ENCODE measurements at places on chromosomes 1 and 21.

DNA sequence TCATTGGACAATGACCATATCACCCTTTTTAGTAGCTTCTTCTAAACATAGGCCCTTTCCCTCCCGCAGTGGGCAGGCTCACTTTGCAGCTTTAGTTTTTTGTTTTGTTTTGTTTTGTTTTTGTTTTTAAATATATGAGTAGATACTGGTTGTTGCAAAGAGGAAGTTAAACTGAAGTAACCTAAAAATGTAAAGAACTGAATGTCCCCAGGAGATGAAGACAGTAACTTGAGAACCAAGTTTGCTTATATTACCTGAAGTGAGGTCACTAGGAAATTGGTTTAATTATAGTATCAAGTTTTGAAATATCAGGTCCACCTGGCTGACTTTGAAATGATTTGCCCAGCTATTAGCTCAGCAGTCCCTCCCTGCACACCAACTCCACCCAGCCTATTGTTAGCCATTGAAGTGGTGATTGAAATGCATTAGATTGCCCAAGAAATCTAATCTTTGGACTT, 18.2 kb downstream of the SMAP2 start:
- no peak for DNase-seq

- no peak for DNase-seq
Observed at GRCh38 chr1:20278692-20279130, 12.0 kb upstream of the VWA5B1 start.

- DNase-seq: peak; percentile 70
Observed at GRCh38 chr1:207811920-207812720, 60.3 kb downstream of the CD46 start.

GRCh38 chr1:153683854-153684253, 5.4 kb downstream of the NPR1 start:
- no peak for DNase-seq

- no peak for DNase-seq
Observed at GRCh38 chr1:165431079-165431478, 13.8 kb downstream of the RXRG start.

GRCh38 chr1:157993147-157993917, at the start of gene KIRREL1:
TSS of gene KIRREL1 (plus strand) at chr1:157993645. CDS start at chr1:157993677, 32 bp downstream.
- no peak for DNase-seq
